ENCODE measurements at places on chromosomes 7 and 10.

DNA sequence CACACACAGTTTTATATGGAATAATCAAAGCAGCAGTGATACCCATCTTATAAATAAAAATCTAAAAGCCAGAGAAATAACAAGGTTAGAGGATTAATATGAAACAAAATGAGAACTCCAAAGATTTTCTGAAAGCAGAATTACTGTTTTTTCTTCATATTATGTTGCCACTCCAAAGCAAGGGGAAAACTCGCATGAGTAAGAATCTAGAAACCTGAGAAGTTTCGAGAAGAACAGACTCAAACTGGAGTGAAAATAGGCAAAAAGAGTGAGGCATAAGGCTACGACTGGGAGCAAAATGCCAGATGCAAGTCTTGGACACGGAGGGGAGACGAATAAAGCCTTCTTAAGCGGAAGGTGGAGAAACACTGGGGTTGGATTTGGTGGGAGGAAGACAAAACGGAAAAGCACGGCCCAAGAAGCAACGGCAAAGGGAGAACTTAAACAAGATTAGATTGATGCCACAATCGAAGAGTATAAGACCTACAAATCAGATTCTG lies 923 bp downstream of the TNPO3 start:
- DNase-seq, result no peak

DNA sequence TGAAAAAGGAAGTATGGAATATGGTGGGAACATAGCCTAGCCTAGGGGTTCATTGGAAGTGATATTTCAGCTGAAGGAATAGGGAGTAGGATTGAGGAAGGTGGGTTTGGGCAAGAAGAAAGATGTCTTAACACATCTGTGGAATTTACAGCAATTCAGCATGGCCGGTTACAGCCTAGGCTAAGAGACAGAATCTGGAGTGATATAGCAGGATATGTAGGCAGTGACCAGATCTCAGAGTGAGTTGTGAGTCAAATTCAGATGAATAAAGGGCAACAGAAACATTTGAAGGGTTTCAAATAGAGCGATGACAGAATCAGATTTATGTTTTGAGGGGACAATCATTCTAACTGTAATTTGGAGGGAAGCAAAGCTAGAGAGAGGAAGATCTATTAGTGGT lies 199.0 kb upstream of the PRPS1L1 start:
- DNase-seq, result no peak

DNA sequence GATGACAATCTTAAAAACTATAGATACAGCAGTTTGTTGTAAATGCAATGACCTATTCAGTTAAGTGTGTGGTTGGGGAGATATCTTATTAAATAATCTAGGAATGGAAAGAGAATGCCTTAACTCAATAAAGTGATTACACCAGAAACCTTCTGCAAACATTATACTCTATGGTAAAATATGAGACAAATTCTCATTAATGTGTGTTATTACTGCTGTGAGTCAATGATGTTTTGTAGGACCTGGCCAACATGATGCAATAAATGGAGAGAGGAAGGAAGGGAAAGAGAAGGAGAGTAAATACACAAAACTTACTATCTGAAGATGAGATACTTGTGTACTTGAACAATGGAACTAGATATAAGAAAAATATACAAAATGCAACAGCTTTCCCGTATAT lies 25.1 kb downstream of the MKX start:
- DNase-seq, result no peak

- DNase-seq, result no peak
Measured at GRCh38 chr10:44245601-44245938, 139.3 kb downstream of the CXCL12 start.

GRCh38 chr10:7957591-7957990 lies 96.9 kb upstream of the GATA3 start:
- DNase-seq, result no peak

GRCh38 chr10:89574368-89574767 lies 39.0 kb upstream of the SLC16A12 start:
- no peak for DNase-seq

DNA sequence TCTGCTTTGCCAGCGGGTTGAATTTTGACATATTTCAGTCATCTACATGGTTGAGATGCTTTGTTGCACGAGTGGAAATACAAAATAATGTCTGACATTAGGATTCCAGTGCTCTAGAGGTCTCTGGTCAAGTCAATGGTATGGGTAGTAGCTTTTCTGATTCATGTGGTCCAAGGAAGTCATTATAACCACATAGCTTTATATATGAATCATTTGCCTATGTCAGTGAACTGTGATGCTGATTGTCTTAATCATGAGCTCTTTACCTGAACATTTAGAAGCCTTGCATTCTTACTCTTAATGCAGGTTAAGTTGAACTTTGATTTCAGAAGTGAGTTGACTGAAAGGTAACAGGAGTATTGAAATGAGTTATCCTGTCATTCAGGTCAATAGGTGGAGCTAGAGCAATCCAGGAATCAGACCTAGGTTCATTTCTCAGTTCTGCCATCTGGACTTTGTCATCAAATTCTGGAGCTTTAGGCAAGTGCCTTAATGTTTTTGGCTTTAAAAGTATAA lies 3.3 kb downstream of the MAPK8 start:
- no peak for DNase-seq

DNA sequence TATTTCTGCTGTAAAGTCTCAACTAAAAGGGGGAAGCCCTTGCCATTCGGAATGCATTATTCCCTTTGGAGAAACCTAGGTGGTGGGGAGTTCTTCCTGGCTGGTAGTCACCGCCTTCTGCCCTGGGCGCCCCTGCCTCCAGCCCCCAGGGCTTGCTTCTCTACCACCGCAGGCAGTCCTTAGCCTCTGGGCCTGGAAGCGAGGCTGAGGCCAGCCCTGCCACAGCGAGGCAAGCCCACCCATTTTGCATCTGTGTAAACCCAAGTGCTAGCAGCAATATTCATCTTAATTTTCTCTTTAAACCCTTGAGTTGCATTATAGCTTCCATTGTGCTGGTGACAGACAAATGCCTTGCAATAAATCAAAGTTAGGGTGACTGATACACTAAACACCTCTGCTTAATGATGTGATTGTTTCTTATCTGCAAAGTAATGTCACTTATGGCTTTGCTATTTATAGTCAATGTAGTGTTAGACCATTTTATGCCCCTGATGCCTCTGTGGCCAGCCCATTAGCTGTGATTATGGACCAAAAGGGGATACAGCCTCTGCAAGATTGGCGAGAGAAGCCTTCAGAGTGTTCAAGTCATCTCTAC lies 26.2 kb upstream of the MGMT start:
- DNase-seq, result no peak

DNA sequence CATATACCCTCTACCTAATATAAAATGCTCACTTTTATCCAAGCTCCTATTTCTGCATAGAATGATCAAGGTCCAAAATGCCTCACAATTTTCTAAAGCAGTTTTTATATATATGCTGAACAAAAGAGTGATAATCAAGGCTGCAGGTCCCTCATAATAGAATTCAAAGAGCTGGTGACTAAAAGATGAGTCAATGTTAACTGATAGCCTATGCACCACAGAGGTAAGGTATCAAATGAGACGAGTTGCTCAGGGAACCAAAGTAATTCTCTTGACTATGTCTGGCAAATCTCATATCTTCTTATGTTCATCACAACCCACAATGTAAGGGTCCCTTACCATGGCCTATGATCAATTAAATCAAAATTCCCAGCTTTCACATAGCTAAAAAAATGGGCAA lies 15.2 kb downstream of the PDZD8 start:
- DNase-seq, result no peak

GRCh38 chr10:58266003-58266825 lies 1.5 kb downstream of the IPMK start:
- no peak for DNase-seq

DNA sequence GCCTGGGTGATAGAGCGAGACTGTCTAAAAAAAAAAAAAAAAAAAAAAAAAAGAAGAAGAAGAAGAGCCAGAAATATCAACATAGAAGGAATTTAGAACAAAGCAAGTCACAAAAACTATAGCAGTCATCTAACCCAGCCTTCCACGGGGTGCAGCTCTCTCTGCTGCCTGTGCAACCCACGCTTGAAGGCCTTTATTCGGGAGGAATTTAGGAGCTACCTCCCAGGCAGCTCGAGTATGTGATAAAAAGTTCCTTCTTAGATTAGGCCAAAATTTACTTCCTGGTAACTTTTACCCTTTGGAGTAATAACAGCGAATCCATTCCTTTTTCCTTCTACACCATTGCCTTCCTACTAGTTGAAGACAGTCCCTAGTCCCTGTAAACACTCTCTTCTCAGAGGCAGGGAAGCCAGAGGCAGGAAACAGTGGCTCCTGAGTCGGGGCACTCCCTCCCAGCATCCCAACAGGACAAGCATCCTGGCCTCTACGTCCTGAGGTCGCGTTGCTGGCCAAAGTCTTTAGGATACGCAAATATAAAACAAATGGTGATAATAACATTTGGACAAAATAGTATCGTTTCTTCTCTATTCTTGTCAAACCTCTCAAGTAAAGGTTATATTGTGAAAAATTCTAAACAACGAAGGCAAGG lies 109.3 kb upstream of the KMT2C start:
- DNase-seq, result no peak

DNA sequence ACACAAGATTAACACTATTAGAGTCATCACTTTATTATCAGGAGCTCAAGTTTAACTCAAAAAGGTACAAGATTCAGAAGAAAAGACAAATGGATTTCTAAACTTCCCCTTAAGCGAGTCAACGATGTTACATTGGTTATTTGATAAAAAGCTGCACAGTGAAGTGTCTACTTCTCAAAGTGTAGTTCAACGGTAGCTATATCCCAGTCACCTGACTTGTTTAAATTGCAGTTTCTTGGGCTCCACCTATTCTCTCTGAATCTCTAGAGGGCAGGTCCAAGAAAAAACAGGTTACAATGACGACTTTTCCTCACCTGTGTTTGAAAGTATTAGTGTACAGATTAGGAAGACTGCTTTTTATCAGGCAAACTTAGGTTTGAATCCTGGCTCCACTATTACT lies 16.6 kb downstream of the MINDY3 start:
- no peak for DNase-seq

DNA sequence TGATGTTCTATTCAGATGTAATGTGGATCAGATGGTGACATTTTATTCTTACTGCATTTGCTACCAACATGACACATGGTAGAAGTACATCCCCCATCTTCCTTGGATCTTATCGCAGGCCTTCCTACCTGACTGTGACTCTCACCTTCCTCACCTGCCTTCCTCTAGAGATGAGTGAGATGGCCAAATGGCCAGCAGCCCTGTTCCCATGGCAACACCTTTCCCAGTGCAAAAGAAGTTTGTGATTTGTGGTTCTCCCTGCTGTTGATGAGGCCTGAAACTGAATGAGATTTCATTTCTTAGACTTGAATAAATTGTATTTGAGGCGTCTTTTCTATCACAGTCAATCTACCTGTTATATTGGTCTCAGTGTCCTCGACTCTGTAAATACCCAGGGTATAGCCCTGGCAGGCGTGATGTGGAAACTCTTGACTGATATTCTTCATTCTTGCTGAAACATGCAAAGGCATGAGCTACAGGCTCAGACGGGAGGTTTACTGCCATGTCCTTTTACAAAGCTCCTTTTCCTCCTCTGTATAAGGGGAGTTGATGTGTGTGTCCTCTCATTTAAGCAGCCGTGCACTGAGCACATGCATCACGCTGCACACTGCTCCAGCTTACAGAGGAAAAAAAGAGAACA lies 440.7 kb upstream of the AKR1E2 start:
- no peak for DNase-seq

DNA sequence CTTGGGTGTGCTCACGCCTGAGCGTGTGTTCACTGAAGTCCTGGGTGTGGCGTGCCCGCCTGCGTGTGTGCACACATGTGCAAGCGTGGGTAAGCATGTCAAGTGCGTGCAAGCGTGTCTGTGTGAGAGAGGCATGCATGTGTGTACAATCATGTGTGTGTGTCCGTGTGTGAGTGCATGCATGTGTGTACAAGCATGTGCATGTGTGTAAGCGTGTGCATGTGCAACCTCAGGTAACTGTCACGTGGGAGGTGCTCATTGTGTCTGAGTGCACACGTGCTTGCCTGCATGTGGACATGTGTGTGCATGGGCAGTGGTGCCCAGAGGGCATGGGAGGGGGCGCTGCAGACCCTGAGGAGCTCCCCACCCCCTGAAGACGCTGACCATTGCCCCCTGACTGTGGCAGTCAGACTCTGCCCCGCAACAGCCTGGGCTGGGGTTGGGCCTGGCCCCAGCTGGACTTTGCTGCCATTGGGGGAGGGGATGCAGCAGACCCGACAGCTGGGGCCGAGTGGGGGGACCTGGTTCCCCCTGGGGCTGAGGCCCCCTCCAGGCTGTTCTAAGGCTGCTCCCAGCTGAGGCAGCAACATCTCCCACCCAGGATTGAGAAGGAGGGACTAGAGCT lies 88.1 kb downstream of the UNCX start:
- DNase-seq, result no peak

DNA sequence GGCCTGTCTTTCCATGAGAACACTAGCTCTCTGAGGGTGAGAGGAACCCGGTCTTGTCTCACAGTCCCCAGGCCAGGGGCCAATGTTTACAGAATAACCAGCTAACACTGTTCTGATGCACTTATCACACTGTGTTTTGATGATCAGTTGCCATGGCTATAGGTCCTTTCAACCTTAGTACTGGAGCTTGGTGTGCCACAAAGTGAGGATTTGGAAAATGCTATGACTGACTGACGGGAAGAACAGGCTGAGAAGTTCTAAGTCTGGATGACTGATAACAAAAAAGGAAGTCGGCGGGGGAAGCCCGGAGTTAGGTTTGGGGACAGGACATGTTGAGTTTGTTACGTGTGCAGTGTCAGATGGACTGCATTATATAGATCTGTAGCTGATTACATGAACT lies 141.8 kb downstream of the CTTNBP2 start:
- no peak for DNase-seq

GRCh38 chr7:151189038-151189437 lies 2.0 kb upstream of the ASB10 start:
- no peak for DNase-seq

Measured in stimulated activated CD8-positive, alpha-beta memory T cell treated with anti-CD3 and anti-CD28 coated beads, Interleukin-4, amount 100 ng/mL, for 1 hour (primary cell).